OCI-M1 (cell line): ENCODE measurements at places on chromosomes 12 and 14.

GRCh38 chr12:132049442-132049841, 94.7 kb downstream of the DDX51 start:
- no peak for DNase-seq

GRCh38 chr12:6754411-6754810, 1.5 kb upstream of the MLF2 start:
- peak; percentile 62 for DNase-seq

GRCh38 chr12:2274733-2275132, 221.9 kb downstream of the CACNA1C start:
- DNase-seq = no peak

GRCh38 chr12:124499898-124500244, 67.5 kb downstream of the NCOR2 start:
- no peak for DNase-seq

DNA sequence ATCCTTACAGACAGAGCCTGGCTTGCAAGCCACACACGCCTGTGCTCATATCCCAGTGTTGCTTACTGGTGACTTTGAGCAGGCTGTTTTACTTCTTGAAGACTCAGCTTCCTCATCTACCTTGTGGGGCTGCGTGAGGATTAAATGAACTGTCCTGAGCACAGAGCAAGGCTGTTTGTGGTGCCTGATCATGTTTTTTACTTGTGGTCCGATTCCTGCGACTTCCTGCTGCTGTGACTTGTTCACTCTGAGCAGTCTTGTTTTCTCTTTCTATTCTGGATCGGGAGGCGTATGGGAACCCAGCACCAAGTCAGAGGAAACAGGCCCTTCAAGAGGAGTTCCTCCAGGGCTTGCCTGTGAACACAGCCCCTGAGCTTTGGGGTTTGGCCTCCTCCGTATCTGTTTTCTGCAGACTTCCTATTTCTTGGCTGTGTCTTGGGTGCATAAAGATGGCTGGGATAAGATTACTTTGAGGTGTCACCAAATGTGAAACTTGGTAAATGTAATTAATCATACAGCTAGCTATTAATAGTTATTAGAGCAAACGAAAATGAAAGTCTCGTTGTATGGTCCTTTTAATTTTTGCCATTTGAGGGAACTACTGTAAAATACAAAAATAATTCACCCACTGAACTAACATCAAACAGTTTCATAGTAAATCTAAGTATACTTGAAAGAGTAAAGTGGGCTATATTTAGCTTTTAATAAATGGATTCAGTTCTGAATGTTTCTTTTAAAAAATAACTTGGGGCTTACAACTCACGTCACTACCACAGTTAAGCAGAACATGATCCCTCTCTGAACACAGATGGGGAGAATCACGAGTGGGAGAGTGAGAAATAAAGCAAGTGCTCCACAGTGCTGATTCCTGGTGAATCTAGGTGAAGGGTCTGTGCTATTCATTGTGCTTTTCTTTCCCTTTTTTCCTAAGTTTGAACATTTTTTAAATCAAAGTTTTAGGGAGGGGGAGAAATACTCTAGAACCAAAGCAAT, 251.5 kb downstream of the FOXN3 start:
- DNase-seq = peak; percentile 91

GRCh38 chr12:60920841-60921495, 1325.1 kb downstream of the SLC16A7 start:
- peak; percentile 74 for DNase-seq

DNA sequence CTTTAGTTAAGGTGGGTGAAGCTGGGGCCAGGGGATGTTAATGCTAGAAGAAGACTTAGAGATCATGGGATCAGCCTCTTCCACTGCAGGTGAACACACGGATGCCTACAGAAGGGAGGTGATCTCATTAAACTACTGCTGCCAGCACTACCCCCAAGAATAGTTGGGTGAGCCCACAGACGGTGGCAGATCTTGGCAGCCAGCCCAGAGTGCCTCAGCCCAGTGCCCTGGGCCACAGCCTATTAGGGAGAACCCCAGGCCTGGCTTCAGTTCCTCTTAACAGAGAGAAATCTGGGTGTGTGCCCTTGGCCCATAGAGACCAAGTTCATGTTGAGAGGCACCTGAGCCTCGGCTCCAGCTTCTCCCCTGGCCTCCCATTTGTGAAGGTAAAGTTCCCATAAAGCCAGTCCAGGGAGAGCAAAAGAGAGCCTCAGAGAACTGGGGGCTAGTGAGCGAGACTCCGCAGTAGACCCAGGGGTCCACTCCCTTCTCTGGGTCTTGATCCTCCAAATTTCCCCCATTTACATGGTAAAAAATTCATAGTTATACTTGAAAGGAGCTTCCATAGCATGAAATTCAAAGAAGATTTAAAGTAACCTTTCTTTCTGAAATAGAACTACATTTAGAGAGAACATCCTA, 125.0 kb upstream of the CCND2 start:
- DNase-seq = no peak

DNA sequence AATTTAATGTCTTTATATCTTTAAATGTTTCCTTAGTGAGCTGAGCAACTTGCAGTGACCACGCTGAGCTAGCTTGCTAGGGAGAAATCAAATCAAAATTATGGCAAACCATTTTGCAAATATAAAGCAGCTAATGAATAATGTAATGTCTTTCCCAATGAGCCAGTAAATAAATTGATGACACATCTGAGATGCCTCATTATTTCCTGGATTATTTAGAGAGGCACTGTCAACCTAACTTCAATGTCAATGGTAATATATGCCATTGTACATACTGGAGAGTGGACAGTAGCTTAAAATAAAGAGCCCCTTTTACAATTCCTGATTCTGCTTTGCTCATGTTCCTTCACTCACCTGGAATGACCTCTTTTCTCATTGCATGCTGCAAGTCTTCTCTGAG, 182.6 kb downstream of the PHLDA1 start:
- no peak for DNase-seq

GRCh38 chr12:119788786-119789185, 88.3 kb downstream of the CIT start:
- no peak for DNase-seq

- no peak for DNase-seq
Measured at GRCh38 chr12:127830065-127830460, 436.9 kb upstream of the TMEM132C start.

GRCh38 chr14:75835156-75835725, 146.6 kb downstream of the TGFB3 start:
- no peak for DNase-seq

- no peak for DNase-seq
Measured at GRCh38 chr14:102579696-102580549, 12.5 kb upstream of the RCOR1 start.

DNA sequence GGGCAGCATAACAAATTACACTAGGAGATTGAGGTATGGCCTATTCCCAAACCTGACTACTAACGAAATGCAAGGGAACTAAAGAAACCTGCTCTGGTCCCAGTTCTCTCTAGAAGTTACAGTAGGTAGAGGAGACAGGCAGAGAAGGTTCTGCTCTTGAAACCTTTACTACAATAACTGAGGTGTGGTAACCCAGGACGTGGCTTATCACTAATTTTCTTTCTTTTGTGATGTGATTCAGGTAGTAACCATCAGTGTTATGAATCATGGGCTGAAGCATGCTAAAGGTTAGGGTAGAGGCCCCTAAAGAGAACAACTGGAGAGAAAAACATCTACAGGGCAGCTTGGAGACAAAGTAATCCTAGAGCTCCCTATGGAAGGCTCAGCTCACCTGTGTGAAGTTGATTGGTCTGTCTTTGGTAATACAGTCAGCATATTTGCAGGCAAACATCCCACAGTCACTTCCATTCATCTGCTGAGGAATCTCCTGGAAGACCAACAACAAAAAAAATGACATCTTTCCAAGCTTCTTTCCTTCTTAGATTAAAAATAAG, 41.8 kb upstream of the COL2A1 start:
- no peak for DNase-seq

GRCh38 chr12:50061171-50061570, 3.8 kb downstream of the ASIC1 start:
- DNase-seq = no peak

- no peak for DNase-seq
Measured at GRCh38 chr12:94571556-94571955, 78.8 kb downstream of the TMCC3 start.

DNA sequence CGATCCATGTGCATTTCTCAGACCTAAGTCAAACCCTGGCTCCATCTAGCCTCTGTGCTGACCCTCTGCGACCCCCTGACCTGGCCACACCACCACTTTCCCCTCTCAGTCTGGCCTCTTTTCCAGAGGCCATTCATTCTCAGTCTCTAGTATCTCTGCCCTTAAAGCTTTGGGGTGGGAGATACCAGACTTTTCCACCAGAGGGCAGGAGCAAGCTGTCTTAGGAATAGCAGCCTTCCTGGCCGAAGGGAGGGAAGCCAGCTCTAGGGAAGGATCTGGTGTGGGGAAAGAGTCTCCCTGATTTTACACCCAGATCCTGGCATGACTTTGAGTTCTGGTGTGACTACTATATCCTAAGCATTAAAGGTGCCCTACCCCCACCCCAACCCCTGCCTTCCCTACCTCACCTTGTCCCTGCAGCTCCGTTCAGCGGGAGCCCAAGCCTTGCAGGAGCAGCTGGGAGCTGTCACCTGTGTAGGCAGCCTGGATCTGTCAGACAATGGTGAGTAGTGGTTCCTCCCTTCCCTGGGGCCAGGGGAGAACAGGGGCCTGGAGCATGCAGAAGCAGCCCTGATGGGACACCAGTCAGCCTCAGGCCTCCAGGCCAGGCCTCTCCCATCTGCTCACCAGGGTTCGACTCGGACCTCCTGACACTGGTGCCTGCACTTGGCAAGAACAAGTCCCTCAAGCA, 6.6 kb downstream of the CARMIL3 start:
- DNase-seq = peak; percentile 82

DNA sequence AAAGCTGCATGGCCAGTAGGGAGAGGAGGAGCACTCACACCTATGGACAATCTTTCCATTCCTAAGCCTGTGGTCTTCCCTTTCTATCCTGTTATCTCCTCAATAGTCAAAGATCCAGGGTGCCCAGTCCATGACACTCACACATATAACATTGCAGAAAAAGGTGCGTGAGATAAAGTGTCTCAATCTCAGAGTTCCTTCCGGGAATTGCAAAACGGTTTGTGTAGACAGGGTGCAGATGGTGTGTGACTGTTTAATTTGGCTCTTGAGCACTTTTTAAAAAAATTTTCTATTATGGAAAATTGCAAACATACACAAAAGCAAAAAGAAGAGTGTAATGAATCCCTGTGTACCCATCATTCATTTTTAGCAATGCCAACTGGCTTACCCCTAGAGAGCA, 1493.6 kb downstream of the AACS start:
- DNase-seq = no peak

- DNase-seq = no peak
Measured at GRCh38 chr12:67288561-67288960, 19.4 kb downstream of the CAND1 start.

DNA sequence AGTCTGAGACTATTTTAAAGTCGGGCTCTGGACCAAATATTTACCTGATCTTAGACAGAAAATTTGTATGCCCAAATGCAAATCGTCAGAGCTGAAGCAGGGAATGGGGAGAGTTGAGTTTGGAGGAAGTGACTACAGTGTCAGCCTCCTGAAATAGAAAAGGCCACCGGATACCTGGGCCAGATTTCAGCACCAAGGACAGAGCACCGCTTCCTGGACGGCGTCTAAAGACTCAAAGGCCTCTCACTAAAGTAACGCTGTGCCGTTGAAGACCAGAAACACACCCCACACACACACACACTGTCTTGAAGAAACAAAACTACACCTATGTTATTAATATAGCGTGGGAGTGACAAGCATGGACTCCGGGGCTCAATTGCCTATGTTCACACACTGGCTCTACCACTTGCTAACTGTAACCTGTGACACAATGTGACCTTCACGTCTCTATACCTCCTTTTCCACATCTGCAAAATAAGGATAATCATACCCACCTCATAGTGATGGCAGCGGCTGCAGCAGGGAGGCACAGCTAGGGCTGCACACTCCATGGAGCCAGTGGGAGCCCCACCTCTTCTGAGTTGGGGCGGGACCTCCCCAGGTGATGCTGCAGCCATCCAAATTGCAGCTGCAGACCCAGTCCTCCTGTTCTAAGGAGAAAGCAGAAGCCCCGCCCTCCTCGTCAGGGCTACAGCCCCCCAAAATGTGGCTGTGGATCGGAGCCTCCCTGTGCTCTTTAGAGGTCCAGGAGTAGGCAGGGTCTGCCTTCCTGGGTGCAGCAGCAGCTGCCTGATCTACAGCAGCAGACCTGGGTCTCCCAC, 35.6 kb downstream of the KRT76 start:
- peak; percentile 72 for DNase-seq

DNA sequence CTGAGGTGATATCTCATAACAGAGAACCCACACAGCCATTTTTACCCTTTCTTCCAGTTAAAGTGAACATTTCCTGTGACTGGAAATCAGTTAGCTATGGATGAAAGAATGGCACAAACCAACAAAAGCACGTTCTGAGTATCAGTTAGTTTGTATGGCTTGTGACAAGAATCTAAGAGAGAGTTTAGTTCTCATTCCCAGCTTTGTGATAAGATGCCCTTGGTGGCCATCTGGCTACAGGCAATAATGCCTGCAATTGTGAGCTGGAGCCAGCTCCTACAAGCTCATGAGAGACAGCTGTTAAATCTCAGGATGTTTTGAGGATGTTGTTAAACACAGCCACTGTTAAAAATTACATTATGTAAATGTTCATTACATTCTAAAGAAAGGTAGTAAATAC, 122.0 kb upstream of the FRMD6 start:
- no peak for DNase-seq

GRCh38 chr14:98408024-98408555, 863.9 kb downstream of the BCL11B start:
- no peak for DNase-seq

GRCh38 chr12:94202245-94203180, 54.1 kb downstream of the PLXNC1 start:
- no peak for DNase-seq

- peak; percentile 6 for DNase-seq
Measured at GRCh38 chr14:44404036-44404435, 103.0 kb downstream of the FSCB start.

DNA sequence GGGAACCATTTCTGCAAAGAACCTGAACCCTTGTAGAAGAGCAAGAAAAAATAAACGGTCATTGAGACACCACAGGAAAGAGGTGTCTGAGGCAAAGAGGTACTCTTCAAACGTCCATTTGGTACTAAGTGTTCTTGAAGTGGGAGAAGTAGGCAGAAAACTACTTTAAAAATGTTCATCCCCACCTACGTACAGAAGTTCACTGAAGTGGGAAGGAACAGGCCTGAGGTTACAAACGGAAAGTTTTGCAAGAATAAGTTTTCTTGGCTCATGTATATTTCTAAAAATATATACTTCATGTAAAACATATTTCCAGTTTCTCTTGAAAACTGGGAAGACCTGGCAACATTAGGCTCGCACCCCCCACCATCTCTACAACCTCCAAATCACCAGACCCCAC, 61.2 kb downstream of the STXBP6 start:
- DNase-seq = no peak
